CD4-positive, alpha-beta T cell treated with Interleukin-4 for 4 hours (primary cell): ENCODE measurements at places on chromosomes 16 and 17.

DNA sequence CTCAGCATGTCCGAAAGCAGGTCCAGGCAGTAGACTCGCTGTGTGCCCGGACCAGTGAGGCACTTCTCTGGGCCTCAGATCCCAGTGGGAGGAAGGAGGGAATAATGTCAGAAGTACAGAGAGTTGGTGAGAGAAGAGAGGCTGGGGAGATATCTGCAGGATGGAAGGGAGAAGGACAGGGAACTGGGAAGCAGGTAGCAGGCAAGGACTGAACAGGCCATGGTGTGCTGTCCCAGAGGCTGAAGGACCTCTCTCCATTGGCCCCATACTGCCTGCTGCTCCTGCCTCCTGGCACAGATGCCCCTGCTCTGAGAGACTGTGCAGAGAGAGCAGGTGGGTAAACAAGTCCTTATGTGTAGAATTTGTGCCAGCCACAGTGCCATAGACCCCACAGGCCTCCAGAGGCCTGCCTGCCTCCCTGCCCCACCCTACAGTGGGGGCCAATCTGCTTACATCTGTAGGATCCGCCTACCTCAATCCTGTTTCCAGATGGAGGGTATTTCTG is 34.2 kb upstream of the CRHR1 start:
- no peak for DNase-seq

DNA sequence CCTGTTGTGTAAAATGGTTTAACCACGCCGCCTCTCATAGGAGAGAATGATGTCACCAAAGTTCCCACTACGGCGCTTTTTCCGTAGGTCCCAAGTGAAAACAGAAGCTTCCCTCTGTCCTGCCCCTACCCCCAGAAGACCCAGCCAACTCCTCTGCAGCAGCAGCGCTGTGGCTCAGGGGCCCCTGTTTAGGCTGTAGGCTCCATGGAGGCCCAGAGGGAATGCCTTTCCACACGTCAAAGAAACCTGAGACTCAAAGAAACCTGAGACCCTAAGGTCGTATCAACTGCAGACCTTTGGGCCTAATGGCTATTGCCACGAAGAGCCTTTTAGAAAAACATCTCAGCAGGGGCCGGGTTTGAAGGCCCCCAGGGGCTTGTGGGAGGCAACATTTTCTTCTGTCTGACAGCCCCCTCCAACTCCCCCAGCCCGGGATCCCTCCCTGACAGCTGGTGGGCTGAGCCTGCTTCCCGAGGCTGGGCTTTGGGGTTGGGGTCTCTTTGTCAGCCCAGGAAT is 43.1 kb upstream of the MEAK7 start:
- no peak for DNase-seq

DNA sequence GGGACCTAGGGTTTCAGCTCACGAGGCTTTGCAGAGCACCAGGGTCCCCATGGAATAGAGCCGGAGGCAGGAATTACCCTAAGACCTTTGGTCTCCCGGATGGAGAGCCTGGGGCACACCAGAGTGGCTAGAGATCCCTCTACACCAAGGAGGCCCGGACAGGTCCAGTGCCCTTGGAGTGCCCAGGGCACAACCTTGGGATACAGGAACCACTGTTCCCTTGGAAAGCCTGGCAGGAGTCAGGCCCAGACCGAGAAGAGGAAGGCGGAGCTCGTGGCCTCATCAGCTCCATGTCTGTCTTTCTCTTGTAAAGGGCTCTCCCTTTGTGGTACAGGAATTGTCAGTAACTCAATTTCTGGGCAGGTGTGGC is 3.8 kb upstream of the DBNDD1 start:
- no peak for DNase-seq

DNA sequence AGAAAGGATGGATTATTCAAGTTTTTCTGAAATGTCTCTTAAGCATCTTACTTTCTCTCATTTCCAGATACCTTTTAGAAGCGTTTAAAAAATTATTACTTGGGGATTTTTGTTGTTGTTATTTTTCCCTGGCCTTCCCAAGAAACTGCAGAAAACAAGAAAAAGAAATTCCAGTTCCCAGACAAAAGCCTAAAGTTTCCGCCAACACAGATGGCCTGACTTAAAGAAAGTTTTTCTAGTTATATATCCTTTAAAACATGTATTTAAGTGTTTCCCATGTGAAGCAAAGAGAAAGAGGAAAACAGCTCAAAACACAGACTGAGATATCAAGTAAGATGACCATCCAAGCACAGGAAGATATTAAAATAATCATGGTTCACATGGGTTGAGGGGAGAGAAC is 401.7 kb upstream of the MAF start:
- no peak for DNase-seq

DNA sequence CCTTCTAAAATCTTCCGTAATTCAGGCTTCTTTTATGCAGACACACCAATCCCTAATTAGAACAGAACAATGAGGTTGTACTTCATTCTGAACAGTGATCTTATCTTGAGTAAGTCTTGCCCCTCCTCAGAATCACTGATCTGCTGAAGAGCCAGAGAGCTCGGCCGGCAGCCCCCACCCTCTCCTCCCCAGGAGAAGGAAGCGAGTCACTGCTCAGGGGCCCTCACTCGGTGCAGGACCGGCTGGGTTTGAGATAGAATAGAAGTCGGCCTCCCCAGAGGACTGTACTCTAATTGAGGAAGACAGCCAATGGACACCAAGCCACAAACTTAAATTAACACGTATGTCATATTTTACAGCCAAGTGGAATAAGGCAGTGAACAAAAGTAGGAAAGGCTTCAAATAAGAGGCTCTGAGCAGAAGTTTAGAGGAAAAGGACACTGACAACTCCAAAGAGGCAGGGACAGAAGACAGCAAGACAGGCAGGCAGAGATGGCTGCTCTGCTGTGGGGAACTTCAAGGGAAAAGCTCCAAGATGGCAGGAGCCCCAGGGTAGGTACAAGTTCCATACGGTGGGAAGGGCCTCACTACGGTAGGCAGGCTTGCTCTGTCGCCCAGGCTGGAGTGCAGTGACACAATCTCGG is 18.6 kb downstream of the CREBBP start:
- no peak for DNase-seq

- DNase-seq = no peak
Observed at GRCh38 chr16:67022531-67023214, 6.3 kb upstream of the CBFB start.

GRCh38 chr17:21250854-21251253 is 2.4 kb downstream of the NATD1 start:
- no peak for DNase-seq

DNA sequence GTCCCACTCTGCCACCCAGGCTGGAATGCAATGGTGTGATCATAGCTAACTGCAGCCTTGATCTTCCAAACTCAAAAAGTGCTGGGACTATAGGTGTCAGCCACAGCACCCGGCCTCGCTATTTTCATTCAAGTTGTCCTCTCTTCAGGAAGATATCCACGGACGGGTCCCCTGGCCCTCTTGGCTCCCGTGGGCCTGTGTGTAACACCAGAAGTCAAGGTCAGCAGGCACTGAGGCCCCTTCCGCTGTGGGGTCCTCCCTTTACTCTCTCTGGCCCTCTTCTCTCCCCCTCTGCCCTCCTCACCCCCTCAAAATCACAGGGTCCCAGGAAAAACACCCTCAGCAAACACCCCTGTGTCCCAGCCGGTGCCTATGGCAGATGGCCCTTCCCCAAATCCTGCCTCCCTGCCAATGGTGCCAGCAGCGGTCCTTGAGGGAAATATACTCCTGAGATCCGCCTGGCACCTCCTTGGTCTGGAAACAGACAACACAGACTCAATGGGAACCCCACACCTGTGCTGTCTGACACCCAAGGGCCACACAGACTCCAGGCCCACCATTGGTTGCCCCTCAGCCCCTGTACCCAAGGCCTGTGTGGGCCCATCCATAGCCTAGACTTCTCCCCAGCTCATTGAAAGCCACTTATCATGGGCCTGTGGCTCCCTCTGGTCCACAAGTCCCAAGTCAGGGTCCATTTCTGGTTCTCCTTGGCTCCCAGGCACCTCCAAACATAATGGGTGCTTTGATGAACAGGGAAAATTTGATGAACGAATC is 221.5 kb downstream of the ZNF423 start:
- no peak for DNase-seq

DNA sequence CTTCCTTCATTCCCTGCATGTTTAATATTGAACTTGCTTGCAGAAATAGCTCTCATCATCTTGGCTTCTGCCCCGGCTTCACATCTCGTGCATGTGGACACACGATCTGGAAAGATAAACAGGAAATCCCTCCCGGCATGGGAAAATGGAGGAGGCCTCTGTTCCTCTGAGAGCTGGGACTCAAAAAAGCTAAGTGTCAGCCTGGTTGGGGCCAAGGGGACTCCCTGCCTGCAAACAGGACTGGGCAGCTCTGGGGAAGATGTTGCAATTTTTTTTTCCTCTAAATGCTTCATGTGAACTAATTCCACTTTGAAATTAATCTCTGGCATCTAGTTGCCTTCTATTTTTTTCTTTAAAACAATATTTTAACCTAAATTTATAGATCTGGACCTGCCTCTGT is 24.8 kb downstream of the ITPRIPL2 start:
- no peak for DNase-seq

- no peak for DNase-seq
Observed at GRCh38 chr16:83238949-83239691, 568.7 kb upstream of the HSBP1 start.

- DNase-seq = no peak
Observed at GRCh38 chr17:57707892-57708291, 37.2 kb downstream of the CCDC182 start.

GRCh38 chr16:2428051-2428783 is 1.0 kb upstream of the CCNF start:
- DNase-seq = no peak

- DNase-seq = no peak
Observed at GRCh38 chr17:12422651-12423050, 243.0 kb upstream of the MYOCD start.

- DNase-seq = peak; percentile 34
Observed at GRCh38 chr17:43766413-43767052, 7.9 kb upstream of the SOST start.

DNA sequence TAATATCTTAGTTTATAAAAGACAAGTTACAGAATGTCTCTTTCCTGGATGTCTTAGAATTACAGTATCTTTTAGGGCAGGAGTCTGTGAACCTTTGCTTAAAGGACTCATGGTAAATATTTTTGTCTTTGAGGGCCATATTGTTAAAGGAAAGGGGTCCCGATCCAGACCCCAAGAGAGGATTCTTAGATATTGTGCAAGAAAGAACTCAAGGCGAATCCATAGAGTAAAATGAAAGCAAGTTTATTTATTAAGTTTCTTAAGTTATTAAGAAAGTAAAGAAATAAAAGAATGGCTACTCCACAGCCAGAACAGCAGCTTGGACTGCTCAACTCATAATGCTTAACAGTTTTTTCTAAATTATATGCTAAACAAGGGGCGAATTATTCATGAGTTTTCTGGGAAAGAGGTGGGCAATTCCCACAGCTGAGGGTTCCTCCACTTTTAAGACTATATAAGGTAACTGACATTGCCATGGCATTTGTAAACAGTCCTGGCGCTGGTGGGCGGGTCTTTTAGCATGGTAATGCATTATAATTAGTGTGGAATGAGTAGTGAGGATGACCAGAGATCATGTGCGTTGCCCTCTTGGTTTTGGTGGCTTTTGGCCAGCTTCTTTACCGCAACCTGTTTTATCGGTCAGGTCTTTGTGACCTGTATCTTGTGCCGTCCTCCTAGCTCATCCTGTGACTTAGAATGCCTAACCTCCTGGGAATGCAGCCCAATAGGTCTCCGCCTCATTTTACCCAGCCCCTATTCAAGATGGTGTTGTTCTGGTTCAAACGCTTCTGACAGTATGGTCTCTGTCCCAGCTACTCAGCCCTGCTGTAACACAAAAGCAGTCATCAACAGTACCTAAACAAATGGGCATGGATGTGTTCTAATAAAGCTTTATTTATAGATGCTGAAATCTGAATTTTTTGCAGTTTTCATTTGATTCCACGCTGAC is 53.2 kb downstream of the BMERB1 start:
- DNase-seq = no peak

- no peak for DNase-seq
Observed at GRCh38 chr16:24288516-24288915, 32.4 kb downstream of the CACNG3 start.

- no peak for DNase-seq
Observed at GRCh38 chr17:31609331-31609730, 217.9 kb downstream of the RAB11FIP4 start.

- DNase-seq = peak; percentile 83
Observed at GRCh38 chr16:75566040-75566757, at the start of gene GABARAPL2. Gene GABARAPL2 (plus strand): TSS chr16:75566379. CDS start chr16:75566487, 108 bp downstream.

DNA sequence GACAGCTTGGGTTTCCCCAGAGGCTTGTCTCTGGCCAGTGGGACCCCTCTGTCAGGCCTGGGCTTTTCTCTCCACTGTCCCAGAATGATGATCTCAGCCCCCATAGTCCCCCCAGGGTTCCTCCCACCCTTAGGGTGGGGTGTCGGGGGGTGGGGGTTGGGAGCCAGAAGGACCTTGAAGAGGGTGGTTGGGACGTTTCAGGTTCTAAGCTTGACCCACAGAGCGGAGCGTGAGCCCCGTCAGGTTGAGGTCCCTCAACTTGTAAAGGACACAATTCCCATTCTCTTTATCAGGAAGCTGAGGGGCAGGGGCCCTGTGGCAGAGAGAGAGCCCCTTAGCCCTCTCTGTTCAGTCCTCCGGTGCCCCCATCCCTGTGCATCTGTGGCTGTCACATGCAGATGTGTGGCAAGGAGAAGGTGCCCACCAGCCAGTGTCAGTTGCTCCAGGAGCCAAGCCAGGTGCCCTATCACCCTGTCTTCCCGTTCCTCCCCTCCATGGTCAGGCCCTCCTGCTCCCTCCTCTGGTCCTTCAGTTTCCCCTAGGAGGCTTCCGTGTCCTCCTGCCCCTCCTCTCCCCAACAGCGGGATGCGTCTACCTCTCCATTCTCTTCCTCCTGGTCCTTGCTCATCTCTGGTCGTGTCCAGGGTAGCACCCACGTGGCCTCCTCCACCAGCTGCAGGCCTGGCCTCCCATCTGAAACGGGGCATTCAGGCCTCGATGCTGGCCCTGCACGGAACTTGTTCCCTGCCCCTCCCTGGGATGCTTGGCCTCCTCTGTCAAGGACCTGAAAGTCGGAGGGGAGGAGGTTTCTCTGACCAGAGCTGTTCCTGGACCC is 1.5 kb upstream of the NTN3 start:
- DNase-seq = no peak

GRCh38 chr17:81687770-81688541 is 4.1 kb downstream of the HGS start:
- no peak for DNase-seq

- DNase-seq = no peak
Observed at GRCh38 chr17:37135576-37135975, 186.8 kb downstream of the AATF start.
